ENCODE measurements at places on chromosomes 1 and 21. TPM values are rescaled to one million over a fixed set of nuclear protein-coding genes. Genes with fewer than 3 reads are reported as not detected.

DNA sequence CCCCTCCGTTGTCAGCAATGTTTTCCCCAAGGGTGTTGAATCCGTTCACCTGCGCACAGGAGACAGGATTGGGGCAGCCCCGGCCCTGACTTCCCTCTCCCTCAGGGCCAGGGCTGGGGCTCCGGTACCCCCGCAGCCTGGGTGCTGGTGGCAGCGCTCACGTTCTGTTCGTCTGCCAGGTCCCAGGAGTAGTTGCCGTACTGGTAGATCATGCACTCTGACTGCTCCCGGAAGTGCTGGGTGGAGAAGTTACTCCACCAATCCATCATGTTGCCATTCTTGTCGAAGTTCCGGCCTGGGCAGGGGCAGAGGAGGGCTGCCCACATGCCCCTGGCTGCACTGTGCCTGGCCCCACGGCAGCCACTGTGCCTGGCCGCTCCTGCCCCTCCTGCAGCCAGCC is 6.1 kb downstream of the PRXL2B start:
- no peak for DNase-seq

GRCh38 chr1:43836267-43836951 is 97.2 kb upstream of the ARTN start:
- DNase-seq = no peak

DNA sequence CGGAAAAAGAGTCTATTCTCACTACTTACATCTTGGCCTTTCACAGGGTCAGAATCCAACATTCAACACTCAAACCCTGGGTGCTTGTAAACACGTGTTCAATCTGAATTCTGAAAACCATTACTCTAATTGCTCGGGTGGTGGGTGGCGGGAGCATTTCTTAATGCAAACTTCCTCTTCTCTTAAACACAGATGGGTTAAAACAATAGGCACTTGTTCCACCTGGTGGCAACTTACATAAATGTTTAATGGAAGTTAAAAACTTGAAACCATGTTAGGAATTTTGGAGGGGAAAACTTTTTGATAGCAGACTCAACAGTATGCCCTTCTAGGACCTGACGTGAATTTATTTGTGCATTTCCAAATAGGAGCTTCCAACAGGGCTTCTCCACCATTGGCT is 23.4 kb upstream of the TDRD10 start:
- peak; percentile 34 for DNase-seq

GRCh38 chr1:168876830-168877229 is 147.8 kb upstream of the DPT start:
- DNase-seq = no peak

GRCh38 chr1:41574842-41575241 is 90.4 kb upstream of the EDN2 start:
- no peak for DNase-seq

- peak; percentile 37 for DNase-seq
Measured at GRCh38 chr1:165842671-165843129, 15.3 kb downstream of the UCK2 start.

- DNase-seq = no peak
Measured at GRCh38 chr1:203503836-203504235, 9.9 kb downstream of the OPTC start.

C8B gene
- not detected for total RNA-seq
